ENCODE measurements at places on chromosomes 11 and 22.

- no peak for DNase-seq
Observed at GRCh38 chr11:67400251-67400941, 1.3 kb downstream of the PPP1CA start.

GRCh38 chr11:9089061-9089460 is 2.3 kb downstream of the SCUBE2 start:
- DNase-seq, result no peak

DNA sequence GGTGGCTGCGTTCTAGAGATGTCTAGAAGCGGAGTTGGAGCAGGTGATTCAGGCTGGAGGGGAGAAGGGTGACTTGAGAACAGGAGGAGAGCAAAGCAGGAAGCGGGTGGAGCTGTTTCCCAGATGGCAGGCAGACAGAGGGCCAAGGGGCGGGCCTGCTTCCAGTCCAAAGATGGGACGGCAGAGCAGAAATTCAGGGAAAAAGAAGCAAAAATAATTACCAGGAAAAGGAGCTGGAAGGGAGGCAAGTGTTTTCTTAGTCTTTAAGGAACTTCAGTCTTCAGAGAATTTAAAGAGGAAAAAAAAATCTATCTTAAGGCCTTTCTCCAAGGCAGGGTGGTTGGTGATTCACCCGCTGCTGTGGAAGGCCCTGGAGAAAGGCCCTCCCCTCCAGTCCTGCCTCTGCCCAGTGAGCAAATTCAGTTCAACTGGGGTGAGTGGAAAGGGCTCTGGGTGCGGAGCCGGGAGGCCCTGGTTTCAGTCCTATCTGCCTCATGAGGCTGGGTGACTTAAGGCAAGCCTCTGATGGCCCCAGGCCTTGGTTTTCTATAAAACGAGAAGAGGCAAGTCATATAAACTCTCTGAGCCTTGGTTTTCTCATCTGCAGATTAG is 4.5 kb upstream of the CREB3L1 start:
- DNase-seq, result no peak

GRCh38 chr11:131904756-131905155 is 534.3 kb downstream of the NTM start:
- no peak for DNase-seq

DNA sequence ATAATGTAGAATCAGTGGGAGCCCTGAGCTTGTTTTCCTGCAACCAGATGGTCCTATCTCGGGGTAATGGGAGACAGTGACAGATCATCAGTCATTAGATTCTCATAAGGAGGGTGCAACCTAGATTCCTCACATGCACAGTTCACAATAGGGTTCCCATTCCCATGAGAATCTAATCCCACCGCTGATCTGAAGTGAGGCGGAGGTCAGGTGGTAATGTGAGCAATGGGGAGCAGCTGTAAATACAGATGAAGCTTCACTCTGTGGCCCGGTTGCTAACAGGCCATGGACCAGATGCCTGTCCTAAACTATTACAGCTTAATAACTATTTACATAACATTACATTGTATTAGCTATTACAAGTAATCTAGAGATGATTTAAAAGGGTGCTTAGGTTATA is 17.0 kb downstream of the DIXDC1 start:
- no peak for DNase-seq

DNA sequence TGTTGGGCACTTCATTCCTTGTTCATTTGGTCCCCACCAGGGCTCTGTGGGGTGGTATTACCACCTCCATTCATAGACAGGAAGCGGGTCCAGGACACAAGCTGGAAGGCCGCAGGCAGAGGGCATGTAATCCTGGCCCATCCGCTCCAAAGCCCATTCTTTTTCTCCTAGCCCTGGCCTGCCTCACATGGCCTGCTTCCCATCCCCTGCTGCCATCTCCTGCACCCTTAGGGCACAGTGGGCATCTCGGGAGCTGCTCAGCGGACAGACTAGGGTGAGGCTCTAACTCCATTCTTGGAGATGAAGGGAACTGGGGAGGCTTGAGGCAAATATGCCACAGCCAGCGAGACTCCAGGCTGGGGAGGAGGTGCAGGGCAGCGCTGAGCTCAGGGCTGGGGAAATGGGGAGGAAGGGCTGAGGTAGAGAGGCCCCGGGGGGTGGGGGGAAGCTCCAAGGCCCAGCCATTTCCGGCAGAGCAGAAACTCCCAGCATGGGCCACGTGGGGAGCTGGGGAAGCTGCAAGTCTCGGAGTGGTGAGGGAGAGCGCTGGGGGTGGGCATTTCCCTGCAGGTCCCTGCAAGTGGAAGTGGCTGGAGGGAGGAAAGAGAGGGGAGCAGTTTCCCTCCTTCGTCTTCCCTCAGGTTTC is 14.3 kb upstream of the BCL9L start:
- DNase-seq, result no peak

- no peak for DNase-seq
Observed at GRCh38 chr11:10930972-10931760, 73.3 kb upstream of the ZBED5 start.

DNA sequence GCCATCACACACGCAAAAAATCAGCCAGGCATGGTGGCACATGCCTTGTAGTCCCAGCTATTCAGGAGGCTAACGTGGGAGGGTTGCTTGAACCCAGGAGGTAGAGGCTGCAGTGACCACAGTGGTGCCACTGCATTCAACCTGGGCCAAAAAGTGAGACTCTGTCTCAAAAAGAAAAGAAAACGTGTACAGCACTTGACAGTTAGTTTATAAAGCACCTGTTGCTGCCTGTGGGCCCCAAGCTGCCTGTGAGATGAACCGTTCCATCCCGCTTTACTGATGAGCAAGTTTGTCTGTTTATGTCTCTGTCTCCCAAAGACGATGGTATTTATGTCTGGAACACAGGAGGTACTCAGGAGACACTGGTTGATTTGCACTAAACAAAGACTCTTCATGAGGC is 1.5 kb upstream of the PRR5 start:
- DNase-seq, result no peak

GRCh38 chr11:95229993-95230809 is 801 bp downstream of the SESN3 start:
- DNase-seq, result no peak

- DNase-seq, result no peak
Observed at GRCh38 chr11:45021001-45021400, 70.3 kb upstream of the TP53I11 start.

- no peak for DNase-seq
Observed at GRCh38 chr22:46914916-46915894, 152.8 kb downstream of the TBC1D22A start.

DNA sequence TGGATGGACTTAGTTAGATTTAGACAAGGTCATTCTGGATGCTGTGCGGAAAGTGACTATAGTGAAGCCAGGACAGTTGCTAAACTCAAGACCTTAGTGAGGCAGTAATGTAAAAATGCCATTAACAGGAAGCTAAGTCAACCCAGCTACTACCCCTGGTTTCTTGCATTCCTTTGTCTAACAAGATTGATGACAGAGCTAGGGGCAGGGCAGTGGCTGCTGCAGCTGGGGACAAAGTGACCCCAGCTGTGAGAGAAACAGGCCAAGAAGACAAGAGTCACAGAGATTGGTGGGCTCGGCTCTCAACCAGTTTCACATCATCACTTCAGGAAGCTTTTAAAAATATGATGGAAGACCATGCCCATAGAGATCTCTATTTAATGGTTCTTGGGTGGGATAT is 110.4 kb upstream of the POU2AF2 start:
- DNase-seq, result no peak

DNA sequence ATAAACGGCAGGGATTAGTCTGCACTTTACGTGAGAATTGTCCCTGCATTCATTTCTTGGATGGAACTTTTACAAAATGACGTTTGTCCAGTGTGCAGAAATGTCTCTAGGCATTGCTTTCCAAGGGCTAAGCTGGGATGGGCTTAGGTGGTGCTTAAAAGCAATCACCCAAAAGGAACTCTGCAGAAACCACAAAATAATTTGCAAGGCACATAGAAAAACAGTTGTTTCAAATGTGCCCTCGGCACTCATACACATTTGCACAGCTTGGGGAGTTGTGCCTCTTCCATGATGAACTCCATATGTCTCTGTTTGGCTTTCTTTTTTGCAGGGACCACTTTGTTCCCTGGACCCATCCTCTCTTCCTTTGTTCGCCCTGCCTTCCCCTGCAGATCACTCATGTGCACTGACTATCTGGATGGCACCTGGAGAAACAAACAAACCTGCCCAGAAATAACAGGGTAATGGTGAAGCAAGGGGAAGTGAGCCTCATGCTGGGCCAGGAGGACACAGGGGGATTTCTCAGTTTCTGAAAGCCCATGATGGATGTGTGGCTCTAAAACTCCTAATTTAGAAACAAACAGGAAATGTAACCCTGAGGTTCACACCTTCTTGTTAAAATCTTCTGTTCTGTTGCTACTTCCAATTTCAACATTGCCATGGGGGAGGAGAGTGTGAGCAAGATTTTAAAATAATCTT is 150.2 kb downstream of the SNX19 start:
- no peak for DNase-seq

- DNase-seq, result no peak
Observed at GRCh38 chr11:78203184-78203583, 14.5 kb downstream of the USP35 start.

- no peak for DNase-seq
Observed at GRCh38 chr11:20443596-20443995, 56.1 kb downstream of the PRMT3 start.

DNA sequence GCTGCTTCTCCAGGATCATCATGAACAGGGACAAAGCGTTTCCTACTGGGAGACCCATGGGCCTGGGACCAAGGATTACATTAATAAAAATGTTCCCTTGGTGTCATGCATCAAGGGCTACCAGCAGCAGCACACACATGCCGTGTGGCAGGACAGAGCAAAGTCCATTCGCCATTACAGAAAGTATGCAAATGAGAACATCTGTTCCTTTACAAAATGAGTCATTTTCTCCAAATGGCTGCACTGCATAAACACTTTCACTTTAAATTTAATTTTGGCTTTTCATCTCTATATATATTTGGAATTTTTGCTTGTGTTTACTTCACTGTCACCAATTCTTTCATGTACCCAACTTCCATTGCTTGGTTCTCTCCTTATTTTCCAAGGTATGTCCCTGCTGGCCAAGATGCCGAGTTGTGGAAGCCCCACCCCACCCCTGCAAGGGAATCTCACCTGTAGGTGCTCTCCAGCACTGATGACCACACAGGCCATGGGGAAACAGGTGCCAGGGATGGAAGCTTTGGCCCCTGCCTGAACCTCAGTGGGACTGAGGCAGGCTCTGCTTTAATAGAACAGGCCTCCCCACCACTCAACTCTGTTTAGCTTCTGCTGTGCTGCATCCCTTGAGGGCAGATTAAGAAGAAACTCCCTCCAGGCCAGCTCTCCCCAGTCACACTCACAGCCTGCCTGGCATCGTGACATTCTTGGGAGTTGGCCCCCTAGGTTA is 15.6 kb upstream of the GNAZ start:
- no peak for DNase-seq

DNA sequence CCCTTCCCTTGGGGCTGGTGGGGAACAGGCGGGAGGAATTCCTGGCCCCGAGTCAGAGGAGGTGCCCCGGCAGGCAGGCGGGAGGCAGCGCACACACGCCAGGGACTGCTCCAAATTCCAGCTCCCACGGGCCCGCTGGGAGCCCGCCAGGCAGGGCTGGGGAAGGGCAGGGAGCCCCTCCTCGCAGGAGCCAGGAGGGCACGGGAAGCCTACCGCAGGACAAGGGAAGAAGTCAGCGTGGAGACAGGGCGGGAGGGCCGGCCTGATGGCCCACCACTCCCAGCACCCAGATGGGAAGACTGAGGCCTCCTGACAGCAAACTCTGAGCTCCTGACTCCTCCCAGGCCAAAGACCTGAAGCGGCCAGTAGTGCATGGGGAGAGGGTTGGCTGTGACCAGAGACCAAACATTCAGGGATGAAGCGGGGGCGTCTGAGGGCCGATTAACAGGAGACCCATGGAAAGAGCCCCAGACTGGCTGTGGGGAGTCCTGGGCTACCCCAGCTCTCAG is 22.4 kb downstream of the RPL3 start:
- no peak for DNase-seq

- DNase-seq, result no peak
Observed at GRCh38 chr22:38956551-38956950, 858 bp upstream of the APOBEC3A start.

DNA sequence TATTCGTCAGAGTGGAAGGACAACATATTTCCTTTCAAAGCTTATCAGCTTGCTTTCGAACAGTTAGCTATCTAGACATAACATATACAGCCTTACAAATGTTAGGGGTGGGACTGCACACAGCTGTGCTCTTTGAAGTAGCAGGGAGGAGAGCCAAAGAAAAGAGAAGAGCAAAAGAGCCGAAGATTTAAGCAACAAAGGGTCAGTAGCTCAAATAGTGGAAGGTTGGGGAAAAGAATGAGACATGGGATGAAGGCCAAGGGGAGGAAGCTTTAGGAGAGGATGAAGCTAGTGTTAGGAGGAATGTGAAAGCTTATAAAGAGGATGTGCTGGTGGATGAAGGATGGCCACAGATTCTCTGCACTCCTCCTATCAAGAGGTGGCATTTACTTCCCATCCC is 31.8 kb upstream of the IGSF22 start:
- DNase-seq, result no peak

DNA sequence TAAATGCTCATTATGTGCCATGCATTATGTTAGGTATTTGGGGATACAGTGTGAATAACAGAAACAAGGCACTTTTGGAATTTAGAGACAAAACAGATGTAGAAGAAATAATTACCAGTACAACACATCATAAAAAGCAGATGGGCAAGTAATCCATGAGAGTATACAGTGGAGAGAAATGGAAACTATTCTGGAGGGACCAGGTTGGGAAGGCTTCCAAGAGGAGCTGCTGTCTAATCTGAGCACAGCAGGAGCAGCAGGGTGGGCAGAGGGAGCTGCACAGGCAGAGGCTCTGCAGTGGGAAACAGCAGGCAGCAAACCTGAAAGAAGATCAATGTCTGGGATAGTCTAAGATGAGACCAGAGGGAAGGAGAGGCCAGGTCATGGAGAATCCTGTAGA is 268.7 kb upstream of the CCDC90B start:
- DNase-seq, result no peak

- DNase-seq, result no peak
Observed at GRCh38 chr11:35918716-35919115, 25.1 kb upstream of the LDLRAD3 start.

DNA sequence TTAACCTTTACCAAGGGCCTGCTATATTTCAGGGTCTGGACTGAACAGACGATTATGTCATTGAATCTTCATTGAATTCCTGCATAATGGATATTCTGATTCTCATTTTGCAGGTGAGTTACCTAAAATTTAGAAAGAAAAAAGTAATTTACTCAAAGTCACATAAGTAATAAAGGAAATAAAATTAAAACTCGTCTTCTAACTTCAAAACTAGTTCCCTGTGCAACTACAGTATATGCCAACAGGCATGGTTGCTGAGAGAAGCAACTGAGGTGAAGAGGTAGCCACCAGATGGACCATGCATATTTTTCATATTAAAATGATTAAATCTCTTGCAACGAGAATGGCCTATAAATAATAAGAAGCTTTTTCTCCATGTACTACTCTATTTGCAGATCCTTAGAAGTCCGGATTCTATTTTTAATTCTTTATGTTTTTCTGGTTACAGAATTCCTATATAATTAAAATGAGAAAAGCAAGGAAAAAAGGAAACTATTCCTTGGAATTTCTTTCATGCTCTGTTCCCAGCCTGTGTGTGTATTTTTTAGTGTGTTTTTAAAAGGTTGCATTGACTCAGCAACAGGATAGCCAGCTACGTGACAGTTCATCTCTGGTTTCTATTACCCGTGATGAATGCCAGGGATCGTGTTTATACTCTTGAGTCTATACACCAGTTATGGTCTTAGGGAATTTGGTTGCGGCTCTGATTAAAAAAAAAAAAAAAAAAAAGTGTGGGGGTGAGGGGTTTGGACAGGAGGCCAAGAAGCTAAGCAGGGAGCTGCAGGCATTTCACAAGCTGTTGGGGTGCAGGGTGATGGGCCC is 186.8 kb downstream of the ETS1 start:
- DNase-seq, result no peak
